ENCODE measurements at places on chromosomes 6 and 20.

GRCh38 chr6:168441434-168442391, 729 bp downstream of the SMOC2 start:
- DNase-seq = no peak

GRCh38 chr6:150212778-150213177, 69.9 kb downstream of the PPP1R14C start:
- no peak for DNase-seq

DNA sequence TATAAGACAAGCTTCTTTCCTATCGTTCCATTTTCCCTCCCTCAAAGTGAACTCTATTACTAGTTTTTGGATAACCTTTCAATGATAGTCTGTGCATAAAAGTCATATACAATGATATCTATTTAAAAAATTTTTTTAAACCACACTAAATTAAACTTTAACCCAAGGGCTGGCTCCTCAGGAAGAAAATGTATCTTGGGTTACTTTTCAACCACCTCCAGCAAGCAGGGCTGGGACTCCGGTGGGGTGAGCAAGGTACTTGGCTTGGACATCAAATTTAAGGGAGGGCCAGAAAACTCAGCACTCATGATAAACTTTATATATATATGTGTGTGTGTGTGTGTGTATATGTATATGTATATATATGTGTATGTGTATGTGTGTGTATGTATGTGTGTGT, 13.9 kb upstream of the PPP1R3G start:
- no peak for DNase-seq

DNA sequence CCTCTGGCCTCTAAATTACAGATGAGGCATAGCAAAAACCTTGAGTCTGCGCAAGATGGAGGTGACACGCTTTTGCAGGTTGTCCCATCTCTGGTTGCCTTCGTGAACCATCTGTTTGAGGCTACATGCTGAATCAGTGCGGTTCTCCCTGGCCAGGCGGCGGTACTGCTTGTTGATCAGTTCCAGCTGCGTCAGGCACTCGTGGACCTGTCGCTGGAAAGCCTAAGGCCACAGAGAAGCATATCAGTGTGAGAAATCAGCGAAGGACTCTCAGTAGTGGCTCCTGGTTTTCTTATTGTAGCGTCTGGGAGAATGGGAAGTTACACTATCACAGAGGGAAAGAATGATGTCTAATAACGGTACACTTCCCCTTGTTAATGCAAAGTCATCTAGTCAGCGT, 344.4 kb downstream of the ESR1 start:
- DNase-seq = no peak

DNA sequence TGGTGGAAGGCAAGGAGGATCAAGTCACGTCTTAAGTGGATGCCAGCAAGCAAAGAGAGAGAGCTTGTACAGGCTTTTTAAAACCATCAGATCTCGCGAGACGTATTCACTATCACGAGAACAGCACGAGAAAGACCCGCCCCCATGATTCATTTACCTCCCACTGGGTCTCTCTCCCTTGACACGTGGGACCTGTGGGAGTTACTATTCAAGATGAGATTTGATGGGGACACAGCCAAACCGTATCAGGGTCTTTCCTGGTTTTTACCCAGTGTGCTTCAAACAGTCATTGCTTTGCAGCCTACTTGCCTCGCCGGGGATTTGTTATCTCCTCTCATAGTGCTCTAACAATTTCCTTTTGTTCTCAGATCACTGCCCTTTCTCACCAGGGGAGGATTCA, 108.2 kb downstream of the UST start:
- no peak for DNase-seq

GRCh38 chr20:46804126-46804525, 90.5 kb upstream of the EYA2 start:
- no peak for DNase-seq

DNA sequence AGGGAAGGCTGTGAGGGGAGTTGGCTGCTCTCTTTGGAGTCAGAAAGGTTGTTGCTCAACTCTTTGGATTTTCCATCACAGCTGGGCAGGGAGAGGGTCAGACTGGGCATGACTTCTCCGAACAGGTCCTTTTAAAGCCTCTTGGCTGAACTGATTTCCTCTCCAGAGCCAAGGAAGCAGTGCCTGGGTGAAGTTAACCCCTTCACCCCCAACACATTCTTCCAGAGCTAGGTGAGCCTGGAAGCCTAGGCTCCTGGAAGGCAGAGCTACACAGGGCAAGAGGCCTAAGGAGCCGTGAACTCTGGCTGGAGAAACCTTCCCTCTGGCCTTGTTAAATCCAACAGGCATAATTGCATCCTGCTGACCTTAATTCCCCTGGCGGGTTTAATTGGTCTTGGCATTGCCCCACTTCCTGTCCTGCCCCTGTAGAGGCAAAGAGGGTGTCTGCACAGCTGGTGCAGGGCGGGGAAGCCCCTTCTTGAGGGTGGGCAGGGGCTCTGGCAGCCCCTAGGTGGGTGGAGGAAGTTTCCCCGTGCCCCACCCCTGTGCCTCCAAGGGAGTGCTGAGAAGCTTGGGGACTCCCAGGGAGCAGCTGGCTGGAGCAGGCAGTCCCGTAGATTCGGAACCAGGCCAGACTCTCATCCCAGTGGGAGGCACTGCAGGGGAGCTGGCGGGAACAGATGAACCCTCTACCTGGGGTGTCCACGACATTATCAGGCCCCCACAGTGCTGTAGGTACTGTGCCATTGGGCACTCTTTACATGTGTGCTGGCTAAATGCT, 3.6 kb upstream of the MYLK2 start:
- no peak for DNase-seq

DNA sequence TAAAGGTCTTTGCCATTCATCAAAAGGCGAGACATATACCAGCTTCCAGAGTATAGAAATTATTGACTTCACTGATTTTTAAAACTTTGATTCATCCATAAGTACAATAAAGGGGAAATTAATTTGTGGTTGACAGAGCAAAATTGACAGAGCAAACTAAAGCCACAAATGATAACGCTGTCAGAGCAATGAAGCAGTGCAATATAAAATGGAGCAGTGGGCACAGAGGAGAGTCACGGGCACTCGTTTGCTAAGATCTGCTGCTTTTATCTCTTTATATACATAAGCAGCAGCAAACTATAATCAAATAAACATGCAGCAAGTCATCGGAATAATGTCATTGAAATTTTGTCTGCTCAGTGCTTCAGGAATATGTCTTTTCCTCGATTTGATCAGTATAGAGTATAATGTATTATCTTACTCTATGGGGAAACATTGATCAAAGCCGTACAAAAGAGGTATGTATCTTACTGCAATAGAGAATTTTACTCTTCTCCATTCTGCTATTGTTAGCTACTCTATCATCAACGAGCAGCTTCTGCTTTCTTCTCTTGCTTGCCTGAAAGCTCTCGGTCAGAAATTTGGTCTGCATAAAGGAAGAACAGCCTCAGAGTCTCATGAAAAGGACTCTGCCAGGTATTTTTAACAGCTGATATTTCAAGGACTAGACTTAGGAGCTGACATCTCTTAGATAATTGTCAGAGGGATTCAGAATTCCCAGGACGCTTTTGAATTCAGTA, 546.0 kb upstream of the ARID1B start:
- DNase-seq = no peak

DNA sequence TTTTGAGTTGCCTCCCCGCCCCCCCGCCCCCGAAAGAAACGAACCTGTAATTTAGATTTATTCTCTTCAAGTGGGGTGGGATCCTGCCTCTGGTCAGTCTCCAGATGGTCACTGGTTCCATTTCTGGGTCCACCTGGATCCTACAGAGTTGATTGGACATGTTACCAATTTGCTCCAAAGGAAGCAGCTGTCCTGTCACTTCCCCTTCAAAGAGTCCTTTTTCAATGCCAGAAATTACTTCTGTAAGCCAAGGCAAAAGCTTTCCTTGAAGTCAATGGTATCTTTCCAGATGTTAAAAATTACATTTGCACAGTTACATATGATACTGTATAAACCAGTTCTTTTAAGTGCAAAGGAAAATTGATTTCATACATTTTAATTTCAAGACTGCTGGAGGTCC, 12.0 kb upstream of the ANKRD60 start:
- no peak for DNase-seq

- DNase-seq = no peak
Observed at GRCh38 chr6:158607411-158608170, 37.0 kb downstream of the DYNLT1 start.

GRCh38 chr6:6505111-6505510, 83.4 kb upstream of the LY86 start:
- no peak for DNase-seq

DNA sequence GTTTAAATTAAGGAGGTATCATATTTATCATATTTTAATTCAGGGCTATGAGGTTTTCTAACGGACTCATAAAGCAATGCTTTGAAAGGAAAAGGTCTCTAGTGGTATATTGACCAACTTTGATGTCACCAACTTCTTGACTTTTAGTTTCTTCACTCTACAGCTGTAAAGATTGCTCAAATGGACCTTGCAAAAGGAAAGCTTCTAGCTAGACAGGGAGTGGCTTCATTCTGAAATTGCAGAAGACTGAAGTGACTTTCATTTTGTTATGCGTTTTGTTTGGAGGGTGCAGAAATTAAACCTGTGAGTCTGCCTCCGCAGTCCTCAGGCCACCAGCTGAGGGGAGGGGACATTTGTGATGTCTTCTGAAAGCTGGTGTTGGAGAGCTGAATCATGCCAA, 95.7 kb downstream of the SLC24A3 start:
- DNase-seq = no peak

- DNase-seq = no peak
Observed at GRCh38 chr6:132190815-132191175, 210.5 kb downstream of the MOXD1 start.

DNA sequence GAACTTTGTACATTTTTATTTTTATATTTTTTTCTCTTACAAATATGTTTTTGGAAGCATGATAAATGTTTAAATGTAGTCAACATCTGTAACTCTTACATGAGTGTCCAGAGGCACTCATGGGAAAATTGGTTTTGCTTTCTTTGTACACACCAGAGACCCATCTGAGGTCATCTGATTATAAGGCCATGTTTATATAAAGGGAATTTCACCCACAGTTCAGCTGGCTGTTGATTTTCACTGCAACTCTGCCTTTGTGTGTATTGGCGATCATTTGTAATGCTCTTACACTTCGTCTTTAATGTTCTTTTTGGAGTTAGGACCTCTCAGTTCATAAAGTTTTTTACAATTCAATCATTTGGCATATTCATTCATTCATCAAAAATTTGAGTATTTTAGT, 28.1 kb downstream of the RIOK1 start:
- no peak for DNase-seq

DNA sequence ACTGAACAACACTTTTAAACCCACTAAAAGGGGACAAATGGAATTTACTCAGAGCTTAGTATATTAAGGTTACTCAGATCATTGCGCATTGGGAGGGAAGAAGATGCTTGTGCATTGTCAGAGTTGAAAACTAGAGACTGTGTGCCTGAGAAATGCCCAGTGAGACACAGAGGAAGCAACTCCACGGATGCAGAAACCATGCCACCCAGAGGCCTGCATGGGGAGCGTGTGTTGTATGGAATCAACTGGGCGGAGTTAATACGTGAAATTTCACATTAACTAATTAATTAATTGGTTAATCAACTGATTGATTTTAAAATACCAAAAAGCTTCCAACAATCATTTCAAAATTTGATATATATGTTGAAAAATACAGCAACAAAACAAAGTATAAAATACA, 391.6 kb downstream of the PLCB1 start:
- DNase-seq = no peak

GRCh38 chr6:22558288-22558882, 11.0 kb upstream of the HDGFL1 start:
- no peak for DNase-seq

DNA sequence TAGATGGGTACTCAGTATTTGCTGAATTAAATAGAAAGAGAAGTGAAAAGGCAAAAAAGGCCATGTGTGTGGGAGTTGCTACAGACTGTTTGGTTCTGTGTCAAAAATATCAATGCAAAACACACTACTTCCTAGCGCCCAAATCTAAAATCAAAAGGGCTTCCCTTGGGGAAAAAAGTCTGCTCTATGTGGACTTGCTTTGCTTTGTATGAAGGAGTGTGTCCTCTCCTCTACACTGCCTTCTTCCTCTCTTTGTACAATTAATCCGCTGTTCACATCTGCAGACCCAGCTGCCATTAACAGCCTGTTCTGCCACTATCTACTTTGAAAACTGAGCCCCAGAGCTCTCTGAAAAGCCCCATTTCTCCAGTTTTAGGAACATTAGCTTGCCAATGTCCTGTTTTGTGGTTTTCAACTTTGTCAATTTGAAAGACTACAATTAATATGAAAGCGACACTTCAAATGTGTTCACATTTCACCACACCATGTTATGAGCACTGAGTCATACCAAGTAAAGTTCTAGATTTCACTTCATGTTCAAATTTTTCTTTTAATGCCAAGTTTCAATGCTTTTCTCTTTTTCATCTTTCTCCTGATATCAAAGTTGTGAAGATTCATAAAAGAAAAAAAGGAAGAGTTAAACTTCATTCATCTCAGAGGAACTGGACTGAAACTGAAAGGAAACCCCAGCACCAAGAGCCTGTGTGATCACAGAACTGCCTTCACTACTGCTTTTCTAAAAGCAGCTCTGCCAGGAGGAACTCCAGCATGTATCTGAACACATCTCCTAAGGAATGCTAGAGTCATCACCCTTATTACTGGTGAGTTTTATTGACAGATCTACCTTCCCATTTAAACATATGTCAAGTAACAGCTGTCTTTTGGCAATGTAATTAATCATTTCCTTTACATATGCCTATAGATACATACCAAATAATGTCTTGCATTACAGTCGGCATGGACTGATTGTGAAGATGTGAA, 102.6 kb downstream of the KIF13A start:
- DNase-seq = no peak

DNA sequence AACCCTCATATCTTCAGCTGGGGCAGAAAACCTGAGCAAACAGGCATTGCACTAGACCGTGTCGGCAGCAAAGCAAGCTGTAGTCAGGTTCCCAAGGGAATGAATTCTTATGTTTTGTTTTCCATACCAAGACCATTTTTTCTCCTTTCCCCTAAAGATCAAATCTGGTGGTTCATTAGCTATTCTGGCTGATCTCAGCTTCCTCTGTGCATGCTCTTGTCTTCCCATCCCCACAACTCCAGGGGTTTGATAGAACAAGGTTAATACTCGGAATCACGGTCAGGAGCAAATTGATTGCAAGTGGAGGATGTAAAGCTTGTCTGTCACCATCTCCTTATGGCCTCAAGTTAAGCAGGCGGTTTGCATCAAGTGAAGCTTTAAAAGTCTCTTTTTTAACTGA, 778.8 kb downstream of the KIF16B start:
- no peak for DNase-seq

DNA sequence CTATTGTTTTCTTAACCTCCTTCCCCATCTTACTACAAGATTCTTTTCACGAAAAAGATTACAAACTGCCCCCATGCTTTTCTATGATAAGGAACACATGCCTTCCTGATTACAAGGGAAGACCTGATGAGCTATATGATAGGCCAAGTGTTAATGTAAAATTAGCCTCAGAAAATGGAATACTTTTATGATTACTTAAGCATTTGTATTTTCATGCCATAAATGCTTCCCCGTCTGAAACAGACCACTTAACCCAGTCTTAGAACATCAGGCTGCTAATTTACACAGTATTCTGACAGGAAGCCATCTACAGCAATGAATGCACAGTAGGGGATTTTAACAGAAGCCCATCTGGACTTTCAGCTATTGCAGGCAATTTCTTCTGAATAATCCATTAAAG, 274.9 kb downstream of the HAO1 start:
- no peak for DNase-seq
